ENCODE measurements at places on chromosomes 3 and 15.
A peak's percentile ranks its signal among the peaks of the same experiment; 100 is the strongest.

GRCh38 chr15:89360294-89360971 lies 25.8 kb upstream of the POLG start:
- no peak for DNase-seq

- DNase-seq, result peak; percentile 30
These were observed 45.4 kb downstream of the SSR3 start for GRCh38 chr3:156509189-156510174.

DNA sequence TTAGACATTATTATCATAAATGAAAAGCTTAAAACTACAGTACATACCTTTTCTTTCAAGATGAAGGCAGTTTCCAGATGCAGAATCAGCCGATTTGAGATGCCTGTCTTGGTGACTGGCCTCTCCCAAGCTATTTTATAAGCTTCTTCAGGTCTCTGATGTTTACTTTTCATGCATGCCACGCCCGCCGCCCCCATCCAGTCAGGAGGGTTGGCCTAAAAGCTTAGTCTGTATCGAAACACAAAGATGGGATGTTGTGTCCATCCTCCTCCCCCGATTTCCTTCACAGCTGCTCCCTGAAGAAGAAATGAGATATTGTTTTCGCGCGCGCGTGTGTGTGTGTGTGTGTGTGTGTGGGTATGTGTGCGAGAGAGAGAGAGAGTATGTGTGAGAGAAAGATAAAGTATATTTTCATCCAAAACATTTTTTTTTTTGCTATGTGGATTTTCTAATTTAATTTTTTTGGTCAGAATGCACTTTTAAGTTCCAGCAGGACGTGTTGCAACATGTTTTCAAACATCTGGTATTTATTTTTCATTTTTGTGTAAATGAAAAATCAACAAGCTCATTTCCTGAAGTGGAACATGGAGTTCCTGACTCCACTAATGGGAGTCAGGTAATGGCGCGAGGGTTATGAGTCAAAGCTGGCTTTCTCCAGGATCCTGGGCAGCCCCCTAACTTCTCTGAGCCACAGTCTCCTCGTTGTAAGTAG lies at the start of gene APOD:
Gene APOD (minus strand): TSS at position 110 of the 712 bp plus-strand sequence. CDS start 4,479 bp downstream, outside the sequence.
- no peak for DNase-seq

- no peak for DNase-seq
These were observed 573.3 kb upstream of the TBL1XR1 start for GRCh38 chr3:177770383-177771230.

DNA sequence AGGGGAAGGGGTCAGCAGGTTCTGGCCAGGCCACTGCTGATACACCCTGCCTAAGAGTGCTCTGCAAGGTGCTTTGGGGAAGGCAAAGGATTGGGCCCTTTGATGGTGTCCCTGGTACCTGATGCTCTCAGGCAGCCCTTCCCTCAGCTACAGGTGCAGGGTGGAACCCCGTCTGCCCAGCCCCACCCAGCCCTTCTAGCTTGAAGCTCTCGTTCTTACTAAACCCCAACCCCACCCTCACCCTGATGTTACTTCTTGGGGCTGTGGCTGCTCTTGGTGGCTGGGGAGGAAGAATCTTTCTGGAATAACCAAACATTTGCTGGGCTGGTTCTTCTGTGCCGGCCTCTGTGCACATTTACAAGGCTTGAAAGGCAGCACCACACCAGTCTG lies 6.4 kb downstream of the GNAI2 start:
- no peak for DNase-seq

- no peak for DNase-seq
These were observed 27.5 kb upstream of the CORO2B start for GRCh38 chr15:68551296-68551635.

- DNase-seq, result no peak
These were observed 54.5 kb downstream of the RGMA start for GRCh38 chr15:93034512-93034911.

DNA sequence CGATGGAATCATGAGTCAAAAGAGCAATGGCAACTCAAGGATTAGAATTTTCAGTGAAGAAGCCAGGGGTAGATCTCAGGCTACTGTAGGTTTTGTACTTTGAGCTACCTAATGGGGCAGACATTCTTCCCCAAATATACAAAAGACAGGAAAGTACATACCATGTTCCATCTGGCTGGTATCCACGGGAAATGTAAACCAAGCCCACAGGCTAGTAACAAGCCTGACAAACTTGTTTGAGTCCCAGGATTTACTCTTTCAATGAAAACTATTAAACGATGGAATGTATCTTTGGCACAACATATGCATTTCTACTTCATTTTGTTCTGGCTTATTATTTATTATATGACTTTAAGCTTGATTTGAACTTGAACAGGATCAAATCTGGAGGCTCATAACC lies 44.2 kb upstream of the GOLIM4 start:
- DNase-seq, result no peak

DNA sequence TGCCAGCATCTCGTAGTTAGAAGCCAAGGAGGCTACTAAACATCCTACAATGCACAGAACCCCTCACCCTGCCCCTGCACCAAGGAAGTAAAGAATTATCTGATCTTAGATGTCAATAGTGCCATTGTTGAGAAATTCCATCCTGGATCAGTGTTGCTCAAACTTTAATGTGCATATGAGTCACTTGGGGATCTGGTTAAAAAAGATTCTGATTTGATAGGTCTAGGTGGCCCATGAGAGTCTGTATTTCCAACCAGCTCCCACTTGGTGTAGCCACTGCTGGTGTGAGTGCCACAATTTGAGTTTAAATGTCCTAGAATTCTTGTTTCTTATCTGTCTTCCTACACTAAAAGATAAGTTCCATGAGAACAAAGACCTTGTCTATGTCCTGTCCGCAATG lies 43.7 kb downstream of the TMEM45A start:
- no peak for DNase-seq

DNA sequence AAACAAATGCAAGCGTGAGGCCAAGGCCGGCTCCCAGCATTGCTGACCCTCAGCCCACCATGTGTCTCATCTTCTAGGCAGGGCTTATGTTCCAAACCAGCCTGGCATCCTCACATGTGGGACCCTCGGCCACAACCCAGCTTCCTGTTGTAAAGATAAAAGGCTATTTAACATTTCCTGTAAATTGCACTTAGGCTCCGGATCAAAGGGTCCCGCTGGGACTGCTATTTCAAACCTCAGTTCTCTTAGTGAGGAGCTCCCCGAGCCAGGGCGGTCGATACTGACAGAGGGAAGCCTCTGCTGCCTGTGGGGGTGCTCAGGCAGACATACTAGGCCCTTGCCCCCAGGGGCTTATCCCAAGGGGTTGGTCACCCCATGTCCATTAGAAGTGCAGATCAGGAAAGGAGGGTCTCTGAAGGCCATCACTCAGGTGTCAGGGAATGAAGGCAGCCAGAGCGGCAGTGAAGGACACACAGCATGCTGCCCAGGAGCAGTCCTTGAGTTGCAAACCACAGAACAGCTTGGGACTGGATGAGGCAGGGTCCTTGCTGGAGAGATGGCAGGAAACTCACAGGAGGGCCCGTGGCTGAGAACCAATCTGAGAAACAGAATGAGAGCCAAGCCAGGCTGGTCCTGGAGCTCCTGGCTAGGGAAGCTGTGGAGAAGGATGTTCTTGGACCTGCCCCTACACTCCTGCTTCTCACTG lies 239.9 kb downstream of the TLE3 start:
- no peak for DNase-seq

- no peak for DNase-seq
These were observed 199.6 kb downstream of the SLC9A9 start for GRCh38 chr3:143648708-143649107.

All from NCI-H1417 treated with DMSO at 0.1 percent for 48 hours (cell line).